Pulmonary artery endothelial cell (primary cell): ENCODE measurements at places on chromosomes 5 and 9.

DNA sequence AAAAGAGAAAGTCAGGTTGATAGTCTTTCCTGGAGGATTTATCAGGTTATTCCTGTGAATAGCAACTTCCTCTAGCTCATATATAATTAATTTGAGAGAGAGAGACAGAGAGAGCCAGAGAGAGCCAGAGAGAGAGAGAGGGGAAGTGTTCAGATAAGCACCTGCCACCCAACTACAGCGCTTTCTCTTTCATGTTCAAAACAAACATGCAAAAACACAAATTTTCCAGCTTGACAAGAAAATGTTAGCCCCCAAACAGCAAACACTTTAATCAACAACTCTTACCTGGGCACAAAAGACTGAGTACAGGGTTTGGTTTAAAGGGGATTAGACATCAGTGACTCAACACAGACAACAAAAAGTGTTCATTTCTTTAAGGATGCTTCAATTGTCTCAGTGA is 61.7 kb upstream of the PLPP6 start:
- DNase-seq = no peak

GRCh38 chr5:132221781-132222648 is 5.6 kb downstream of the P4HA2 start:
- peak; percentile 10 for DNase-seq

DNA sequence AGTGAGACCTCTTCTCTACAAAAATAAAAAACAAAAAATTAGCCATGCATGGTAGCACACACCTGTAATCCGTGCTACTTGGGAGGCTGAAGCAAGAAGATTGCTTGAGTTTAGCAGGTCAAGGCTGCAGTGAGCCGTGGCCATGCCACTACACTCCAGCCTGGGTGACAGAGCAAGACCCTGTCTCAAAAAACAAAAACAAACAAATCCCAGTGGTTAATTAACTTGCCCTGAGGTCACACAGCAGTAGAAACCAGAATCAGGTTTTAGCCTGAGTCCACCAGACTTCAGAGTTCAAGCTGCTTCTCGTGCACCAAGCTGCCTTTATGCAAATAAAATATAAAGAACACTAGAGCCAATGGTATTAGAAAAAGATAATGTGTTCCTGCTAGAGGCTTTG is 169.7 kb downstream of the GOLPH3 start:
- DNase-seq = no peak

- DNase-seq = no peak
Observed at GRCh38 chr5:7759257-7759871, 91.6 kb downstream of the CFAP90 start.

DNA sequence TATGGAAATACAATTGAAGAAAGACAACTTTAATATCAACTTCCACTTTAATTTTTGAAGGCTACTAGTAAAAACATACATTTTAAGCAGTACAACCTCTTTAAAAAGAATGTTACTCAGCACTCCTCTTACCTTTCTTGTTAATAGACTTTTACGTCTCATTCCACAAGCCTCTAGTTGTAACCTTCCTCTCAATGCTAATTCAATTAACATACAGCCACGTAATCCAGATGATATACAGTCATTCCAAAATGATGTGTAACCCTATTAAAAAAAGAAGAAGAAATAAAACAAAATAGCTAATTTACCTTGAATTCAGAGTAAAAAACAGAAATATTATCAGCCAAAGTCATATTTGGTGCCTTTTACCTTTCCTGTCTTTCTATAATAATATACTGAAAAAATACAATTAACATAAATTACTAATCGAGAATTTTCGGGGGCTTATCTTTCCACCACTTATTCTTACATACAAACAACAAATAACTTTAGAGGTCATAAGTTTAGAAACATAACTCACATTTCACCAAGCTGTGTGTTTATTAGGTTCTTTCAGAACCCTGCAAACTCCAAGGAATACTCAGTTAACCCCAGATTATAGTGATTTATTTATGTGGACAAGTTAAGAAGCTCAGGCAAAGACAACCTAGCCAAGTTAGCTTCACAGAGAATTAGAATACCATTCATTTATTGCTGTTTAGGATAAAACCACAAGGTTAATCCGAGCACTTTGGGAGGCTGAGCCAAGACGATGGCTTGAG is 30.3 kb downstream of the GOLPH3 start:
- DNase-seq = no peak

GRCh38 chr5:36442796-36443195 is 141.1 kb upstream of the RANBP3L start:
- no peak for DNase-seq

DNA sequence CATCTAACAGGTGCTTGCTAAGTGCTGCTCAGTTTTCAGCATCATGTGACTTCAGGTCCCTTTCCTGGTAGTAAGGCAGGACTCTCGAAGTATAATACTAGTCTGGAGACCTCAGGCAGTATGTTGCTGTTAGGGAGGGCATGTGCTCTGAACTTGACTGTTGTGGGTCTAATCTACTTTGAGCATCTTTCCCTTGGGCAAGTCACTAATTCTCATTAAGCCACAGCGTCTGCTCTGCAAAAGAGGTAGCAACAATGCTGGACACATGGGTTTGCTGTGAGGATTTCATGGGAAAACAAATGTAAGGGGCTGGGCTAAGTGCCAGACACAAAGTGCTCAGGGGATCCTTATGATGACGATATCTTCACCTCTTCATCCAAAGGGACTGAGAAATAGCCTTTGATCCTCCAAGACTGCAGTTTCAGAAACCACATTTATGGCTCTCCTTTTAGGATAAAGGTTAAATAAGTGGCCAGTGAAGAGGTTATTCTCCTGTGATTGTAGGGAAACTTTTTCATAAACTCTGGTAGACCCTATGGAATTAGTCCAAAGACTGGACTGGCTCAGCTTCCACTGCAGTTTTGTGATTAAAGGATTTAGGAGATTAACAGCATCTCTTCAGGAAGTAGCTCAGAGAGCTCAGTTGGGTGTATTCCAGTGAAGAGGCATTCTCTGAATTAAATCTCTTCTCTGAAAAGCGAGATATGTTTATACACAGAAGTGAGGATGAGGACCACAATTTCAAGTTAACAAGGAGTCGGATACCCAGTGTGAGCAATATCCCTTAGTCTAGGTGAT is 216.6 kb downstream of the SGCD start:
- DNase-seq = no peak

DNA sequence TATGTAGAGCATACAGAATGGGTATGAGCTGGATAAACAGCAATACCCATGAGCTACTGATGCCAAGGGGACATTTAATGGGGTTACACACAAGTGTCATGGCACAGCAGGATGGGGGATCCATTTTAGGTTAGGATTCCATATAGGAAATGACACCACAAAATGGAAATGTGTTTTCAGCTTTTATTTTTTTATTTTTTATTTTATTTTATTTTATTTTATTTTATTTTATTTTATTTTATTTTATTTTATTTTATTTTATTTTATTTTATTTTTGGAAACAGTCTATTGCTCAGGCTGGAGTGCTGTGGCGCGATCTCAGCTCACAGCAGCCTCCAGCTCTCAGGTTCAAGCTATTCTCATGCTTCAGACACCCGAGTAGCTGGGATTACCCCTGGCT is 11.6 kb downstream of the ZNF474 start:
- no peak for DNase-seq

GRCh38 chr5:60336491-60336890 is 363.5 kb downstream of the DEPDC1B start:
- DNase-seq = no peak

DNA sequence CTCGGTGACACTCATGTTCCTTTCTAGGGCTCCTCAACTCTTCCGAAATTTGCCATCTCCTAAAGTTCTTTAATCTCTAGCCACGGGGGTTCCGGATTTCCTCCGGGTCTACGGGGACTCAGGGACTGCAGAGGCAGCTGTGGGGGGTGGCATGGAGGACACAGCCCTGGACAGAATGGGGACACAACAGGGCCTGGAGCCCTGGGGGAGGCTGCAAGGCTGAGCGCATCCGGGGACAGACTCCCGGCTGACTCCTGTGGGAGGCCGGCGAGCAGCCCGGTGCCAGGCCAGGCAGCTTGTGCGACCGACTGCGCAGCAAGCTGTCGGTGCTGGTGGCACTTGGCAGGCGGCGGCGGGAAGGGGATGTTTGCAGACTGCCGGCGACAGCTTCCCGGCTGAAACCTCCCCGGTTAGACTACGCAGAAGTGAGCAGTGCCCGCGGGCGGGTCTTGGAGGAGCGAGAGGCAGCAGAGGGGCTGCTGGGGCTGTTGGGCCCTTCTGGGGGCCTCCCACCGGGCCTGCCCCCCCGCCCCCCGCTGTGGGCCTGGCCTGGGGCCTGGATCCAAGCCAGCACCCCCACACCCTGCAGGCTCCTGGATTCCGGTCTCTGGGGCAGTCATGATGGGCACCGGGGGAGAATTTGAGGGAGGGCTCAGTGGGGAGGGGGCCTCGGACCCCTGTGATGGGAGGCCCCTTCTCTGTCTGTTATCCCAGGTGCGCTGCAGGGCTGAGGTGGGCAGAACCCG is 28.7 kb upstream of the UBAC1 start:
- DNase-seq = no peak

- DNase-seq = no peak
Observed at GRCh38 chr5:26700759-26701384, 337.5 kb downstream of the CDH9 start.

GRCh38 chr5:122342256-122342655 is 30.2 kb downstream of the SNCAIP start:
- DNase-seq = no peak

DNA sequence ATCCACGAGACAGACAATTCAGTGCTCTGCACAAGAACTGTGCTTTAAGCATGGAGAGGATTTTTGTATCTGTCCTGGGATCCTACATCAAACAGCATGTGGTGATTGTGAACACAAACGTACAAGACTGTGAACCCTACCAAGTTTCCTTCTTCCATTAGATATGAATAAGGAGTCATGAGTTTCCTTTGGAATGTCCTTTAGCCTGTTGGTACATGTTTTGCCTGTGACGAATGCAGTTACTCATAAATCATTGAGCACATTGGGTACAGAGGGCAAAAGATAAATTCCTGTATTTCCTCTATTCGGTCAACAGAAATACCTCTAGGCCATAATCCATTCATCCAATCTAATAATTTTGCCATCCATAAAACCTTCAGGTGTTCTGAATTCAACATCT is 61.5 kb downstream of the FXN start:
- DNase-seq = peak; percentile 92
